Activated naive CD4-positive, alpha-beta T cell treated with anti-CD3 and anti-CD28 coated beads, Interleukin-2, amount 10 ng/mL, durations not matched to agents 5 hours and 36 hours (primary cell): ENCODE measurements at places on chromosomes 4 and X. TPM values are rescaled to one million over a fixed set of nuclear protein-coding genes. Genes with fewer than 3 reads are reported as not detected.

The RPA4 gene
- 0.96 TPM for total RNA-seq

The NAA11 gene
- total RNA-seq: not detected

The UCP1 gene
- not detected for total RNA-seq

The LGI2 gene
- not detected for total RNA-seq

The MYOZ2 gene
- not detected for total RNA-seq

The CT47B1 gene
- total RNA-seq: not detected

The CYBB gene
- 0.07 TPM for total RNA-seq

The ANTXR2 gene
- total RNA-seq: 46.7 TPM

The ASB12 gene
- total RNA-seq: not detected

The ADAD1 gene
- total RNA-seq: not detected

The ADGRL3 gene
- total RNA-seq: not detected

The STK26 gene
- total RNA-seq: 53.3 TPM

The PRSS12 gene
- not detected for total RNA-seq

The TRPC5OS gene
- total RNA-seq: not detected

The INTS6L gene
- 32.8 TPM for total RNA-seq

The HSD17B13 gene
- 0.26 TPM for total RNA-seq

The PCDH19 gene
- not detected for total RNA-seq

The FGFRL1 gene
- total RNA-seq: 8.3 TPM

The ZNF732 gene
- not detected for total RNA-seq

The MAMLD1 gene
- 6.5 TPM for total RNA-seq

The SNCA gene
- 14.2 TPM for total RNA-seq

The OPRPN gene
- total RNA-seq: not detected

The CTAG1B gene
- total RNA-seq: not detected
